Stimulated activated CD4-positive, alpha-beta T cell treated with anti-CD3 and anti-CD28 coated beads, Interleukin-15, amount 100 ng/mL, for 1 hour (primary cell): ENCODE measurements at places on chromosomes 5 and 9.

- DNase-seq: no peak
These were observed 107.6 kb upstream of the CPEB4 start for GRCh38 chr5:173780235-173781234.

- no peak for DNase-seq
These were observed 11.2 kb downstream of the ACO1 start for GRCh38 chr9:32395510-32396216.

- no peak for DNase-seq
These were observed 1.6 kb upstream of the ZFP62 start for GRCh38 chr5:180862645-180863044.

GRCh38 chr5:16889203-16889971 is 46.7 kb downstream of the MYO10 start:
- no peak for DNase-seq

GRCh38 chr9:134724912-134725604 is 83.5 kb downstream of the COL5A1 start:
- DNase-seq: no peak

GRCh38 chr9:108056805-108057386 is 567.3 kb upstream of the KLF4 start:
- no peak for DNase-seq

DNA sequence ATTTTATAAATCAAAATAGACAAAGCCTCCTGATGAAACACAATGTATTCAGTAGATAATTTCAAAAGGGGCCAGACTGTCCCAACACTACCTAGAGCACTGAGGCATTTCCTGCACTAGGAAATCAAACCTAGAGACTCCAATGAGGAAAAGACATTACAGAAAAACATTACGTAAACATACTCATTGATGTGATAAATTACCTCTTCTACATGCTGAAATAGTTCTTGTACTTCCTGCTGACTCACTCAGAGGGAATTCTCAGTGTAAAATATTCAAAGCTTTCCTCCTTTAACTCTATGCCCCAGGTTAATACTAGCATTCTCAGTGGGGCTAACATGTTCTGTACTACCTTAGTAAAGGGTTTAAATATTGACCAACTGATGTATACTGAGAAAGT is 178.0 kb downstream of the ESM1 start:
- DNase-seq: no peak

GRCh38 chr9:133992780-133993634 is 883 bp upstream of the VAV2 start:
- DNase-seq: peak; percentile 57

GRCh38 chr5:74870299-74871067 is 4.3 kb upstream of the FAM169A start:
- DNase-seq: no peak
